ENCODE measurements at places on chromosomes 7 and 10.

GRCh38 chr7:155667241-155667829 lies 22.9 kb downstream of the RBM33 start:
- no peak for DNase-seq

- DNase-seq = no peak
These were observed 101.8 kb upstream of the GDF10 start for GRCh38 chr10:47198221-47198620.

GRCh38 chr10:77715088-77715487 lies 77.5 kb upstream of the KCNMA1 start:
- DNase-seq = peak; percentile 23

GRCh38 chr10:98340261-98340939 lies 72.4 kb upstream of the LOXL4 start:
- no peak for DNase-seq

- DNase-seq = no peak
These were observed 592.2 kb downstream of the REEP3 start for GRCh38 chr10:64113375-64113774.

DNA sequence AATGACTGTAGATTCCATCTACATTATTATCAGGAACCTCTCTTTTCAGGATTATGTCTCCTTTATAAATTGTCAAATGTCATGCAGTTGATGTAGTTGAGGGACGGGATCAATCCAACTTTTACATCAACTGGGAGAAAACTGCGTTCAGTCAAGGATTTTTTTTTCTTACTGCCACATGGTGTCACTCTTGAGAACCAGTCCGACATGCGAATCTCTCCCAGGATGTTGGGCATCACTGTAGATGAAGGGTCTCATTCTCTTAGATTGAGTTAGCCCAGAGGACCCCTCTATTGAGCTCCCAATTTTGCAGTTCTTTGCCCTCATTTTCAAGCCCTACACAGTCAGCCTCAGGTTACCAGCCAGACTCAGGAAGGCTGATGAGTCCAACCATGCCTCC lies 120.3 kb upstream of the PTPRZ1 start:
- DNase-seq = no peak

- DNase-seq = no peak
These were observed 15.6 kb downstream of the CCL26 start for GRCh38 chr7:75756206-75756990.

GRCh38 chr7:15784694-15785030 lies 98.2 kb upstream of the MEOX2 start:
- no peak for DNase-seq

GRCh38 chr10:86245015-86245394 lies 121.6 kb downstream of the GRID1 start:
- no peak for DNase-seq

GRCh38 chr7:42002654-42003053 lies 234.4 kb downstream of the GLI3 start:
- no peak for DNase-seq

- no peak for DNase-seq
These were observed 2.9 kb downstream of the ELMO1 start for GRCh38 chr7:37445790-37446189.

GRCh38 chr7:69259445-69259844 lies 338.8 kb upstream of the AUTS2 start:
- no peak for DNase-seq

- DNase-seq = no peak
These were observed 73.0 kb upstream of the CSTF2T start for GRCh38 chr10:51772387-51772786.

DNA sequence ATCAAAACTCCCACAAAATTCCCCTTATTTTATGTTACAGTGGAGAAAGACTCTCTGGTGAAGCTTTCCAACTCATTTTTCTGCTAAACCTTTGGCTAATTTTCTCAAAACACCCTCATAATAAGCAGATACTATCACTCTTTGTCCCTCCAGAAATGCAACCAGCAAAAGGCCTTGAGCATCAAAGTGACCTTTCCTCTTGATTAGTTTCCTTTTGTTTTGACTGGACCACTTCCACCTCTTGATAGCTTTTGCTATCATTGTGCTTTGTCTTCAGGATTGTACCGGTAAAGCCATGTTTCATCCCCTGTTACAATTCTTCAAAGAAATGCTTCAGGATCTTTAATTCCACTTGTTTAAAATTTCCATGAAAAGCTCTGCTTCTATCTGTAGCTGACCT lies 115.1 kb upstream of the SLC13A1 start:
- DNase-seq = no peak

DNA sequence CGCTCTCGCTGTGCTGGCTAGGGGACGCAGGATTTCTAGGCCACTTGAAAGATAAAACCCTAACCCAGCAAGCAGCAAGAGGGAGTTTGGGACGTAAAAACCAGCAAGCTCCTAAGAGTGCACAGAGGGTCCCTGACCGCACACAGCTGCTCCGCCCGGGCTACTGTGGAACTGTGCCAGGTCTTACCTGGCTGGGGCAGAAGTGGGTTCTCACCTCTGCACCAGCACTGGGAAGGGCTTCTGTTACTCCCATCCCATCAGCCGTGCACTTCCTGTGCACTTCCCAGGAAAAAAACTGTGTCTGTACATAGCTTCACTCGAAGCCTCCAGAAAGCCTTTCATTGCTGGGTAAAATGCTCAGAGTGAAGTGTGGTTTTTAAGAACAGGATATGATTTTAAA lies 45.9 kb upstream of the PTF1A start:
- DNase-seq = no peak

- DNase-seq = no peak
These were observed 228.0 kb downstream of the DGKI start for GRCh38 chr7:137618748-137619147.

DNA sequence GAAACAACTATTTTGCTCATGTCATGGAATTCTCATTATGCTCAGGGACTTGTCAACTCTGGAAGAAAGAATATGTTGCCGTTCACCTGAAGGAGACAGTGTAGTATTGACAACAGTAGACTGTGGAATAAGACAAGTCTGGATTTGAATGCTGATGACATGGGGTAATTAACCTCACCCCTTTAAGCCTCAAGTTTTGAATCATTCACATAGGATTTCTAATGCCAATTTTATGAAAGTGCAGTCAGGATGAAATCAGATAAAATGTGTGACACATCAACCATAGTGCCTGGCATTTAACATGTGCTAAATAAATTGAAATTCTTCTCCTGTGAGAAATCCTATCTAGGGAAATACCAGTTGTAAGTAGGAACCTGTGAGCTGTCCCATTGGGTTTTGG lies 305.8 kb downstream of the KIF20B start:
- no peak for DNase-seq

GRCh38 chr10:133143200-133143533 lies 16.9 kb upstream of the KNDC1 start:
- no peak for DNase-seq

DNA sequence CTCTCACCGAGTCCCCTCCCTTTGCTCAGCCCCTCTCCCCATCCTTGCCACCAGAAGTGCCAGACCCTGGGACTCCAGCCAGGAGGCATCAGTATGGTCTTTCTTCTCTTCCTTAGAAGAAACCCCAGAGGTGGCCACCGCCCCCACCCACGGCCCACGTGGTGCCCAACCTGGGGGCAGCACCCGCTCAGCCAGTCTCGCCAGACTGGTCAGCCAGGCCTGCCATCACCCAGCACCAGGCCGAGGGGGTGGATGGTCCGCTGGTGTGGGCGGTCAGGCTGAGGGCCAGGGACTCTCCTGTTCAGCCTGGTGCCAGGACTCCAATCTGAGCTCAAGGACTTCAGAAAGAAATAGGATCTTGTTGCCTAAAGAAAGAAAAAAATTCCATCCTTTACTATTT lies 5.8 kb upstream of the CLDN4 start:
- DNase-seq = peak; percentile 29

- no peak for DNase-seq
These were observed 93.1 kb downstream of the CDK14 start for GRCh38 chr7:90689260-90689659.

All from left colon (tissue), 2 donors.